ENCODE measurements at places on chromosomes 3 and 15. TPM values are rescaled to one million over a fixed set of nuclear protein-coding genes. Genes with fewer than 3 reads are reported as not detected.

DNA sequence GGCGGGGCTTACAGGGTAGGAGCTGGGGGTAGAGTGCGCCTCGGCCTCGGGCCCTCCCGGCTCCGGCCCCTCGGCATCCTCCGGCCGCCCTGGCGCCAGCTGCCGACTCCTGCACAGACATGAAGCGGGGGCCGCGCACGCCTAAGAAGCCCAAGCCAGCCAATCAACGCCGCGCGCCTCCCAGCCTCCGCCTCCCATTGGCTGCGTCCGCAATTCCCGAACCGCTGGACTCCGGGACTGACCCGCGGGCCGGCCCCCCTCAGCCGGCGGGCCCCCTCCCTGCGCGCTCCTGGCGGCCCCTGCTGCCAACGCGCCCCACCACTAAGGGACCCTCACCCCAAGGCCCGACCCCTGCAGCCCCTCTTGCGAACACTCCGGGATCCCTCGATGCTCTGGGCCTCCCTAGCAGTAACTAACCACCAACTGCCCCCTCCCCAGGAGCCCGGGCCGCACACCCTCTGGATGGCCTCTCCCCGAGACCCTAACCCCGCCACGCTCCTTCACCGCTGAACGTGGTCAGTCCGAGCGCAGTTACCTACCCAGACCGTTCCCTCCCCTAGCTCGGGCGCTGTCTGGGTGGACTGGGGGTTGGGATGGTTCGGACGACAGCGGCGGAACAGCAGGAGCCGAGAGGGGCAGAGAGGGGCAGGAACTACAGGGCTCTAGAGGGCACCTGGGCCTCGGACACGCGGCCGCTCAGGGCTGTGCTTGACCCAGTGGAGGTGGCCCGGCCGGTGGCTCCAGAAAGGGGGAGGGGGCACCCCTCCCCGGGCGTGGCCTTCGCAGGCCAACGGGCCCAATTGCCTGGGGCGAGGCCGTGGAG, 5.0 kb downstream of the GATA2 start:
- DNase-seq = peak; percentile 93

DNA sequence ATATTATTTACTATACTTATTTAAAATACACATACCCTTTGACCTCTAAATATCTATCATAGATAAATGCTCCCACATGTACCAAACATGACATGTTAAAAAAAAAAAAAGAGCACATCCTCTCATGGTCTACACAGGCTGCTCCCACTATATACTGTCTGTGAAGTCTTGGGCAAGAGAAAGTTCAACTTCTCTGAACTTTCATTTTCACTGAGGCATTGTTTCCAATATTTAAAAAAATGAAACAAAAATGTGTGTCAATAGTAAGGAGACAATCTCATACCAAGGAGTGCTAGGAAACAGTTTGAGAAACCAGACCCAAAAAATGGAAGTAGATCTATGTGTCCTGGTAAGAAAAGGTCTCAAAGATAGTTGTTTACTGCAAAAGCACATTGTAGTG, 29.3 kb downstream of the SLC4A7 start:
- DNase-seq = no peak

GRCh38 chr3:123285066-123285465, 83.3 kb downstream of the SEC22A start:
- DNase-seq = no peak

DNA sequence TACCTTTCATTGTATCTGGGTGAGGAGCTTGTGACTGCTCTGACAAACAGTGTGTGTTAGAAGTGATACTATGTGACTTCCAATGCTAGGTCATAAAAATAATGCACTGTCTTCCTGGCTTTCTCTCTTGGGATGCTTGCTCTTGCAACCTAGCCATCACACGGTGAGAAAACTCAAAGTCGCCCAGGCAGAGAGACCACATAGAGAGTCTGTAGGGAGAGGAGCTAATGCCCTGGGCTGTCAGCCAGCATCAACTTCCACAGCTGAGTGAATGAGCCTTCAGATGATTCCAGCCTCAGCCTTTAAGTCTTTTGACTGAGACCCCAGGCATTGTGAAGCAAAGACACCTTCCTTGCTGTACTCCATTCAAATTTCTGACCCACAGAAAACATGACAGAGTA, 220.6 kb upstream of the SGO1 start:
- no peak for DNase-seq

GRCh38 chr3:197256836-197257444, 41.5 kb downstream of the DLG1 start:
- DNase-seq = no peak

DNA sequence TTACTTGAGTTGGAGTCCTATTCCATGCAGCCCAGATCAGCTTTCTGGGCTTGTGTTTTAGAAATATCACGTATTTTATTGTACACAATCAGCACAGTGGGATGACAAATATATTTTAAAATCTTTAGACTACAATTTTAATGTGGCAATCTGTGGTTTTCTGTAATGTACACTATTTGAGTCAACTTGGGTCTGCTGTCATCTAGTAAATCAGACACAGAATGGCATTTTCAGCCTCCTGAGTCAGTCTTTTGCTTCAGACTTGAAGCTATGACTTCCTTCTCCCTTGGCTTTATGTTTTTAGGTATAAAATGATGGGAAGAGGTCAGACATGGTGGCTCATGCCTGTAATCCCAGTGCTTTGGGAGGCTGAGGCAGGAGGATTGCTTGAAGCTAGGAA, 232.1 kb downstream of the NECTIN3 start:
- DNase-seq = no peak

Gene WDR76
- 3.7 TPM for total RNA-seq

- DNase-seq = no peak
Observed at GRCh38 chr15:48077616-48078184, 43.1 kb upstream of the SLC24A5 start.

- DNase-seq = no peak
Observed at GRCh38 chr3:180657094-180657493, 22.2 kb downstream of the CCDC39 start.

DNA sequence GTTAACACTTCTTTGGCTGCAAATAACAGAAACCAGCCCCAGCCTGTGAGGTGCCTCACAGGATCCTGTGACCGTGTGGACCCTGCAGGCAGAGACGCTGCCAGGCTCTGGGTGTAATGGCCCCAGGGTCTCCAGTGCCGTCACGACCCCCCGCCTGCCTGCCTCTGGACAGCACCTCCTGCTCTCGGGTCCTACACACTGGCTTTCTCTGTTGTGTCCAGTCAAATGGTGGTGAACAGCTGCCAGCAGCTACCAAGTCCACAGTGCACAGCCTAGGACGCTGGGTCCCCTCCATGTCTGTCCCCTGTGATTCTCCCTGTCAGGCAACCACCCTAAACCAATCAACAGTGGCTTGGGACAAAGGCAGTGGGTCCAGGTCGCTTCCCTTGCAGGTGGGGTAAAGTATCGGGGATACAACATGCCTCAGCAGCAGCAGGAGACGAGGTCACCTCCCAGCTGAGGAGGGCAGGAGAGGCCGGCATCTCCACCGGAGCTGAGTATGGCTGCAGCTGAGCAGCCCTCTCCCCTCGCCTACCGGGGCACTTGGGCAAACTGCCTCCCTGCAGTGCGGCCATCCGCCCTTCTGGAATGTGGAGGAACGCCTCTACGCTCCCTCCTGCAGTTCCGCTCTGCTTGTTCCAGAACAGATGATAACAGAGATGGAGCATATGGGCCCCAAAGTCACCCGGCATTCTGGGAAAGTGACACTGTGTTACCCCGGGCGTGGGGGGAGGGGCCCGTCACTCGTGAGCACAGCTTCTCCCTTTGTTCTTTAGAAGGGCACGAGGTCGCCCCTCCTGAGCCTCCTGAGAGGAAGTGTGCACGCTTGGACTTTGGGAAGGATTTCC, 21.1 kb upstream of the SKOR1 start:
- no peak for DNase-seq

DNA sequence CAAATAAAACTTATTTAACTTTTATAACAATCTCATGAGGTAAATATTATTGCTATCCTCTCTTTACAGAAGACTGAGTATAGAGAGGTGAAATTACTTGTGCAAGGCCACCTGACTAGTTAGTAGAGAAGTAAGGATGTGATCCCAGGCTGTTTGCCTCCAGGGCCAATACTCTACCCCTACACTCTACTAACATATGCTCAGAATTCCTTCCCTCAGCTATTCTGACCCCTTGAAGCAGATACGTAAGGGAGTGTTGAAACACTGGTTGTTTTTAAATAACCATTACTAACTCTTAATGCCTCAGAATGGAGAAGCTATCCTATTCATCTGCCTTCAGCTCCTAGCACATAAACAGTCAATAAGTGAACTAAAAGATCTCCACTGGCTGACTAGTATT, 24.1 kb downstream of the CSTA start:
- no peak for DNase-seq

DNA sequence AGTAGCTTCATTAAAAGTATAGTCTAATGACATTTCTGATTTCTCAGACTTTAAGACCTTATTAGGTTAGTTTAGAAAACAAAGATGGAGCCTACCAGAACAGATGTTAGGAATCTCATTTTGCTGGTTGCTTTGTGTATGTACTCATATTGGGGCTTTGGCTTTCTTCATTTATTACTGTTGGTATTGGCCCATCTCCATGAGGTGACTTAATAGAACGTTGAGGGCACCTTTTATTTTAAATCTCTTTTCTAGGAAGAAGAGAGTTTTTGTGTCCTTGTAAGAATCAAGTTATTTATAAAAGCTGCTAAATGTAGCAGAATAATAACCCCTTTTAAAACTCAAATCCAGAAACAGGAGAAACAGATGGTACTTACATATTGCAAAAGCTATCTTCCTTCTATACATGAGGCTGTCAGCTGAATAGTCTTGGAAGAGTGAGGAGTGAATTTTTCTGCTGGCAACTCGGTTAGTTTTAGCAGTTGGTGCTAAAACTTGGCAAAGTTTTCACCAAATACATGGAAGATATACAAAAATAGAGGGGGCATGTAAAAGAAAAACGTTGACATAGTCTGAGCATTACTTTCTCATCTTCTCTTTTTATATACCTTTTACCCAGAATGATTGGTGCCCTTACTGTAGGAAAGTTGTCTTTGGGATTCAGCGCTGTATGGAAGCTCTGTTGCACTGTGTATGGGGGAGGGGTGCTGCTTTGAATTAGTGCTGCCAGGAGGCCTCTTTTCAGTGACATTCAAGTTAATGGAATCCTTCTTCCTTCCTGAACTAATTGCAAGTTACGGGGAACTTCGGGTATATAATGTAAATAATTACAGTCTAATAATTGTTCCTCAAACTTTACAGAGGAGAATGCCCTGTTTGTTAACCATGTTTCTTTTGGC, 35.8 kb downstream of the CTNNB1 start:
- DNase-seq = no peak

GRCh38 chr3:145124900-145125678, 1035.9 kb downstream of the PLOD2 start:
- DNase-seq = no peak

Gene ITGB5
- 182 TPM for total RNA-seq

Measured in right atrium auricular region (tissue), 2 donors.